ENCODE measurements at places on chromosomes 2 and 18. TPM values are rescaled to one million over a fixed set of nuclear protein-coding genes. Genes with fewer than 3 reads are reported as not detected.

GRCh38 chr2:158796652-158797051 lies 1.5 kb downstream of the DAPL1 start:
- no peak for DNase-seq

- no peak for DNase-seq
Observed at GRCh38 chr2:222656526-222657446, 894 bp upstream of the FARSB start.

The TPGS2 gene
- 73.3 TPM for polyA plus RNA-seq

The RGPD8 gene
- polyA plus RNA-seq, result 3.5 TPM

DNA sequence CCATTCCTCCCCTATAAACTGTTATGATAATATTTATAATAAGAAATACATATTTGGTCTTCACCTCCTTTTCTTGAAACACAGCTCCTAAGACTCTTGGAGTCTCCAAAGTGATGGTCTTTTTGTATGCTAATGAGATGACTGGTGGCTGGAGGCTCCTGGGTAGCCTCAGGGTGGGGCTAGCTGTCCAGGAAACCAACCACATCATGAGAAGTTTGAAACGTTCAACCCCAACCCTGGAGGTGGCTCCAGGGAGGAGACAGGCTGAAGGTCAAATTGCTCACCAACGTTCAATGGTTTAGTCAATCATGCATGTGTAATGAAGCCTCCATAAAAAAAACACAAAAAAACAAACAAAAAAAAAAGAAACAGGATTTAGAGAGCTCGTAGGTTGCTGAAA lies 298.7 kb upstream of the MGAT5 start:
- DNase-seq, result no peak

DNA sequence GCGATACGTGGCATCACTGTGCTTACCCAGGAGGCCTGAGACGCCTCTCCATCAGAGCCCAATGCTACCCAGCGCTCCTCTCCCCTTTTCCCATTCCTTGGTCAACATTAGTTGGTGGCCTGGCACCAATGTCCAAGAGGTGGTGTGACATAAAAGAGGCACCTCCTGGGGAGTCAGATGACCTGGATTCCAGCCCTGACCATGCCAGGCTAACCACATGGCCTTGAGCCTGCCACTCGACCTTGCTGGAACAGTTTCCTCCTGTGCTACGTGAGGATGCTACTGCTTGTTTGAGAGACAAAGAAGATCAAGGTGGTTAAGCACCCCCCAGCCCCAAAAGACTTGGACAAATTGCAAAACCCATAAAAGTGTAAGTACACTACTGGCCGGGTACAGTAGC lies 76.6 kb downstream of the INPP4A start:
- no peak for DNase-seq

- DNase-seq, result peak; percentile 70
Observed at GRCh38 chr2:189933911-189934399, 128.6 kb downstream of the MSTN start.

DNA sequence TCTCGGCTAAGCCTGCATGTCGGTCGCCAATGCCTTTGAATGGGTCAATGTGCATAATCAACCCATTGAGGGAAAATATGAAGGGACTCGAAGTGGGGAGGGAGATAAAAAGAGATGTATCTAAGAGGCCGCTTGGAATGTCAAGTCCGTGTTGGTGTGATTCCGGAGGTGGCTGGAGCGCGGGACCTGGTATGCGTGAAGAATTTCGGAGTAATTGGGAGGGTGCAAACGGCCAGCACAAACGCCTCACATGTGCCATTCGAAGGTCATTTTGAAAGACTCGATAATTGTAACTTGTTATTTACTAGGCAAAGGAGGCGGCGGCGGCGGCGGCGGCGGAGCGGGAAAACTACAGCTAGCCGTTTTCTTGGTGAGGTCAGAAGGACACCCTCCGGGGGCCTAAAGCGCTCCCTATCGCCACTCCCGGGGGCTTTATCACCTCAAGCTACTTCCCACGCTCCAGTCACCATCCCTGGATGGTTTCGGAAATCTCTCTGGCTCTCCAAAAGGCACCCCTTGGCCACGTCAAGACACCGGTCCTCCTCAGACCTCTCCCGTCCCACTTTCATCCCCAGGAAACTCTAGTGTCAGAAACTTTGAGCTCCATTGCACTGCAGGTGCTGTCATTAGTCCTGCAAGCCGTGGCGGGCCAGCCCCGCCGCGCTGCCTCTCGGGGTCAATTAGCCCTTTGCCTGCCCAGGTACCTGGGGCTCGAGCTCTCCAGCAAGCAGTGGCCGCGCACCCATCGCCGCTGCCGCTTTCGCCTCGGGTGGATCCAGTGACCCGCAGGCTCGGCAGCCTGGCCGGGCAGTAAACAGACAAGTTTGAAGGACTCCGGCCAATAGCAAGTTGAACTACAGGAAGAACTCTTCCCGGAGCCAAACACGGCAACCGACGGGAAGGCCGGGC lies 1.5 kb downstream of the ERBB4 start:
- DNase-seq, result no peak

The CAPN14 gene
- polyA plus RNA-seq, result 0.09 TPM

GRCh38 chr2:43027097-43027873 lies 199.1 kb downstream of the ZFP36L2 start:
- DNase-seq, result no peak

GRCh38 chr18:77069931-77070330 lies 62.7 kb downstream of the MBP start:
- DNase-seq, result no peak

GRCh38 chr2:28586867-28587266 lies 91.0 kb downstream of the PLB1 start:
- DNase-seq, result no peak

The FTCDNL1 gene
- polyA plus RNA-seq, result 2.1 TPM

- peak; percentile 52 for DNase-seq
Observed at GRCh38 chr2:48114256-48114655, 208.0 kb upstream of the FBXO11 start.

- DNase-seq, result no peak
Observed at GRCh38 chr18:22391407-22392345, 26.0 kb downstream of the CTAGE1 start.

DNA sequence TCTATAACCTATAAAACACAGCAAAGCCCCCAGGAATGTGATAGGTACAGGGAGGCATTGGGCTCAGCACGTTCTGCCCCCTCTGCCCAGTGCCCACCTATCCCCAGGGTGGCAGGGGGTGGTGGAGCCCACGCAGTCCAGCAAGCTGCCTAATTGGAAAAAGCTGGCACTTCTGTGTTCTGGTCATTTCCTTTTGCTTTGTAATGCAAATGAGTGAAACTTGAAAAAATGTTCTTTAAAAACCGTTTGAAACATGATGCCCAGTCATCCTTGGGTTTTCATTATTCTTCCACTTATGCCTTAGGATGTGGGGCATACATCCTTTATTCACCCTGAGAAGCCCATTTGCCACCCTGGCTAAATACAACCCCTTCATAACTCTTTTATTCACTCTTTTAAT lies 89.9 kb upstream of the LTBP1 start:
- DNase-seq, result no peak

Measured in A549 (cell line).